ENCODE measurements at places on chromosomes 2 and 18. TPM values are rescaled to one million over a fixed set of nuclear protein-coding genes. Genes with fewer than 3 reads are reported as not detected.

DNA sequence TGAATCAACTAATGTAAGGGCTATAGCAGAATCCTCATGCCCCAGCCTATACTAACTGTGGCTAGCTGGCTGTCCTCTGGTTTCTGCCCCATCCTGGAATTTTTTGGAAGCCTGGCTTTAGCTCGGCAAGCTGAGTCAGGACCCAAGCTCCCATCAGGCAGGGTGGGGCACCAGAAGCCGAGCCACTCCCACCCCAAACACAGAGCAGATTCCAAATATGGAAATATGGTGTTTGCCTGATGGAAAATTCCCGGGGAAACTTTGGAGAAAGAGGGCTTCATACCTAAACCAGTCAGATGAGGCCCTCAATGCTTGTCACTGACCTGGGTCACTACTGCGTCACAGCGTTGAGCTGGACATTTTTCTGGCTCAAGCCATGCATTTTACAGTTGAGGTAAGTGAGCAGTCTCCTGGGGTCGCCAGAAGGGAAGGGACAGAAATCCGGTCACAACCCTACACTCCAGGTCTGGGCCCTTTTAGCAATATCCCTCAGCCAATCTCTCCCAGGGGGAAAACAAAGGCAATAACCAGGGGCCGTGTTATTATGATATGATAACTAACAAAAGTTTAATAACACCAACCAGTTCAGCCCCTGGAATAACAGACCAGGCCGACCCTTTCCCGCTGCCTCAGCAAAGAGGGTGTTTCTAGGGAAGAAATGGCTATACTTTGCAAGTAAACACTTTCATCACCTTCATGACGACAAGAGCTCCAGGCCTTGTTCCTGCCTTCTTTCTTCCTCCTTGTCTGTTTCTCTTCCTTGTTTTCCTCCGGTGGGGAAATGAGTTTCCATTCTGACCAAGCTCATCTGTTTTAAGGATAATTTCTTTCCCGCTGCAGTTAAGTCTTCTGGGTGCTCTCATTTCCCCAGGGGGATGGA, 37.7 kb downstream of the PSD4 start:
- no peaks in the 10 kb centered on the region for H3K27me3 ChIP-seq
- no peaks in the 10 kb centered on the region for H3K4me1 ChIP-seq
- H3K36me3 ChIP-seq: no peaks in the 10 kb centered on the region
- H3K27ac ChIP-seq: no peak overlapping the region

GRCh38 chr2:78418021-78418420, 607.5 kb upstream of the REG3G start:
- H3K27ac ChIP-seq: no peak overlapping the region
- DNase-seq: no peak
- H3K4me1 ChIP-seq: no peaks in the 10 kb centered on the region

DNA sequence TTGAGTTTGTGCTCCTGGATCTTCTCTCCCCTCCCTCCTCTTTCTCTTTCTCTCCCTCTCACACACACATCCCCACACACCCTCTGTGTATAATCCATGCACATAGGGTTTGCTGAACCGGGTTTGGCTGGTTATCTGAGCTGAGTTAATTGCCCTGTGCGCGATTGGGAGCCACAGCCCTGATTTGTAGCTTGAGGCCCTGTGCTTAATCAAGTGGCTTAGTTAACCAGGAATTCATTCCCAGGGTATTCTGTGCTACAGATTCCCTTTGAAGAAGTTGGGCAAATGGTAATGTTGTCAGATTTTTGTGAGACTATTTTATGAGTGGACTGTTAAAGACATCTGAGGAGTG, 6.2 kb downstream of the PARD3B start:
- H3K27me3 ChIP-seq: no peaks in the 10 kb centered on the region
- H3K27ac ChIP-seq: no peak overlapping the region
- no peaks in the 10 kb centered on the region for H3K4me1 ChIP-seq
- H3K4me3 ChIP-seq: no peak overlapping the region
- DNase-seq: no peak

DNA sequence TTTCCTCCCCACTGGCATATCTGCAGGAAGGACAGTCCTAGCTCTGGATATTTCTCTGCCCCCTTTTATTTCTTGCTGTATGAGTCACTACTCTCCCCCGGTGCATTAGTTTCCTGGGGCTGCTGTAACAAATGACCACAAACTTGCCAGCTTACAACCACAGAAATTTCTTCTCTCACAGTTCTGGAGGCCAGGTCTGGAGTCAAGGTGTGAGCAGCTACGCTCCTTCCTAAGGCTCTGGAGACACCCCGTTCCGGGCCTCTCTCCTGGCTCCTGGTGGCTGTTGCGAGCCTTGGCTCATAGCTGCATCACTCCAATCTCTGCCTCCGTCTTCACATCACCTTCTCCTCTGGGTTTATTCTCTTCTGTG, 34.1 kb downstream of the PTPRM start:
- no peak overlapping the region for H3K4me3 ChIP-seq
- H3K27me3 ChIP-seq: no peaks in the 10 kb centered on the region
- H3K4me1 ChIP-seq: no peaks in the 10 kb centered on the region
- no peak overlapping the region for H3K27ac ChIP-seq

The IL1A gene
- 2.2 TPM for total RNA-seq

DNA sequence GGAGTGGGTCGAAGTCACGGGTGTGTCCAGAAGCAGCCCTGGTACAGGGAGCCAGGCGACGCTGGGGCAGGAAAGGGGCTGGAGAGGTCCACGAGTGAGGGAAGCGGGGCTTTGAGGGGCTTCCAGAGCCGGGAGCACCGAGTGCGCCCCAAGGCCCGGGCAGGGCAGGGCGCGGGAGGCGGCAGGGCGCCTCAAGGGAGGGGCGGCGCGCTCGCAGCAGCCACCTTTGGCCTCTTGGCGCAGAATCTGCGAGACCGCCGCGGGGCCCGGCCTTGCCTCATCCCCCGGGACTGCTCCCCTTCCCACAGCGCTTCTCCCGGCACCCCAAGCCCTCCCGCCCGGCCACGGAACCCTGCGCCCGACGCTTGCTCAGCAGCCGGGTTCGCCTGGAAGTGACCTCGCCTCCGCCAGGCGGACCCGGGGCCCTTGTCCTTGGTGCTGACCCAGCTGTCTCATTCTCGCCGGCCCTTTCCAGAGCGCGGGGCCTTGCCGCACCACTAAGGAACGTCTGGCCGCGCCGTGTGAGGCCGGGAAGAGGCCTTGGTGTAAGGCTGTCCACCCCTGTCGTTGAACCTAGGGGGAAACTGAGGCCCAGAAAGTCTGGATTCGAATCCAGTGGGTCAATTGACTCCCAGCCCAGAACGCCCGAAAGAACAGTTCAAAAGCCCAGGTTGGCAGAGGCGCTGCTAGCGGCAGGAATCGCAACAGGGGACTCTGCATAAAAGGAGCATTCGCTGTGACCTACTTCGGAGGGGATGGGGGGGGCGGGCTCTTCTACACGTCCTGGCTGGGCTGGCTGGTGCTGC, 584 bp upstream of the DNER start:
- no peak for DNase-seq
- no peak overlapping the region for H3K4me3 ChIP-seq
- H3K36me3 ChIP-seq: no peaks in the 10 kb centered on the region
- peaks cover 31% of the 10 kb centered on the region for H3K27me3 ChIP-seq

The ARHGAP15 gene
- total RNA-seq: 41.3 TPM

The SPEG gene
- 0.94 TPM for total RNA-seq

The UNC80 gene
- total RNA-seq: not detected

The KIF1A gene
- 1.8 TPM for total RNA-seq

- peaks cover 9% of the 10 kb centered on the region for H3K4me1 ChIP-seq
- no peak for DNase-seq
- no peaks in the 10 kb centered on the region for H3K27me3 ChIP-seq
- H3K27ac ChIP-seq: peak overlapping the region; percentile 11
These were observed 2.0 kb upstream of the HK2 start for GRCh38 chr2:74831693-74832530.

- no peak overlapping the region for H3K4me3 ChIP-seq
- H3K36me3 ChIP-seq: no peaks in the 10 kb centered on the region
- H3K4me1 ChIP-seq: no peaks in the 10 kb centered on the region
- DNase-seq: no peak
- H3K27ac ChIP-seq: no peak overlapping the region
- no peaks in the 10 kb centered on the region for H3K27me3 ChIP-seq
These were observed 42.9 kb upstream of the KLHL29 start for GRCh38 chr2:23342075-23342474.

- no peak overlapping the region for H3K27ac ChIP-seq
- no peaks in the 10 kb centered on the region for H3K4me1 ChIP-seq
- H3K4me3 ChIP-seq: no peak overlapping the region
- no peaks in the 10 kb centered on the region for H3K27me3 ChIP-seq
These were observed 34.1 kb upstream of the ANKRD62 start for GRCh38 chr18:12059334-12060181.

- H3K4me1 ChIP-seq: peaks cover 29% of the 10 kb centered on the region
- DNase-seq: no peak
- H3K27ac ChIP-seq: no peak overlapping the region
- no peaks in the 10 kb centered on the region for H3K36me3 ChIP-seq
These were observed 2.1 kb upstream of the TRABD2A start for GRCh38 chr2:84882775-84883550.

DNA sequence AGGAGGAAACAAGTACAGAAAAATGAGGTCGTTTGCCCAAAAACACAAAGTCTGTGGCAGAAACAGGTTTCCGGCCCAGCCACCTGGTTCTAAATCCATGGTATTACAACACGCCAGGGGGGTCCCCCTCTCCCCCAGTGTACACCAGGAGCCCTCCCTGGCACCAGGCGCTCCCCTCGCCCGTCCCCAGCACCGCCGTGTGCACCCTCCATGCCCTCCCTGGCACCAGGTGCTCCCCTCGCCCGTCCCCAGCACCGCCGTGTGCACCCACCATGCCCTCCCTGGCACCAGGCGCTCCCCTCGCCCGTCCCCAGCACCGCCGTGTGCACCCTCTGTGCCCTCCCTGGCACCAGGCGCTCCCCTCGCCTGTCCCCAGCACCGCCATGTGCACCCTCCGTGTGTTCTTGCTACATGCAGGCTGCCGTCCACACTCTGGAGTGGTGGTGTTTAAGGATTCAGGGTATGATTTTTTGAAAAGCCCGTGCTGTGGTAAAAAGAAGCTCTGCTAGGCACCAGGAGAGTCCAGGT, 59.8 kb upstream of the NFATC1 start:
- no peaks in the 10 kb centered on the region for H3K4me1 ChIP-seq
- no peak overlapping the region for H3K27ac ChIP-seq
- no peak for DNase-seq
- no peaks in the 10 kb centered on the region for H3K36me3 ChIP-seq
- H3K4me3 ChIP-seq: no peak overlapping the region

- no peaks in the 10 kb centered on the region for H3K36me3 ChIP-seq
- no peak overlapping the region for H3K27ac ChIP-seq
- H3K27me3 ChIP-seq: no peaks in the 10 kb centered on the region
- DNase-seq: no peak
These were observed 989.9 kb downstream of the DCDC2C start for GRCh38 chr2:4693266-4693665.

The ASTL gene
- total RNA-seq: 16.2 TPM

DNA sequence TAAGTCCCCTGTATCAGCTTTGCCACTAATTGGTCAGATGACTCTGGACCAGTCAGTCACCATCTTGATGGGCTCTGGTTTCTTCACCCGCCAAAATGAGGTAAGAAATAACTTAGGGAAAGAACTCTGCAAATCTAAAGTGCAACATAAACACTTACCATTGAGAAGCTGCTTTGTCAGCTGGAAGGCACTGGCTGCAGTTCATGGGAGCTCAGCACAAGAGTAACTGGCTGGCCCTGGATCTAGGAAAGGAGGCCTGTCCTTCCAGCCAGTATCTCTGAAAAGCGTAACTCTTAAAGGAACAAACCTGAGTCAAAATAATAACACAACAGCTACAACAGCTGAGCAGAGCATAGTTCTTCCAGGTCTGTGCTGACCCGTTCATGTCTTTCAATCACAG, 123.9 kb downstream of the CACNB4 start:
- H3K27ac ChIP-seq: no peak overlapping the region
- H3K4me3 ChIP-seq: no peak overlapping the region
- H3K4me1 ChIP-seq: no peaks in the 10 kb centered on the region
- H3K27me3 ChIP-seq: no peaks in the 10 kb centered on the region
- DNase-seq: no peak
